ENCODE measurements at places on chromosomes 3 and 15.

- DNase-seq: no peak
These were observed 4.1 kb upstream of the GCSAM start for GRCh38 chr3:112136959-112137693.

DNA sequence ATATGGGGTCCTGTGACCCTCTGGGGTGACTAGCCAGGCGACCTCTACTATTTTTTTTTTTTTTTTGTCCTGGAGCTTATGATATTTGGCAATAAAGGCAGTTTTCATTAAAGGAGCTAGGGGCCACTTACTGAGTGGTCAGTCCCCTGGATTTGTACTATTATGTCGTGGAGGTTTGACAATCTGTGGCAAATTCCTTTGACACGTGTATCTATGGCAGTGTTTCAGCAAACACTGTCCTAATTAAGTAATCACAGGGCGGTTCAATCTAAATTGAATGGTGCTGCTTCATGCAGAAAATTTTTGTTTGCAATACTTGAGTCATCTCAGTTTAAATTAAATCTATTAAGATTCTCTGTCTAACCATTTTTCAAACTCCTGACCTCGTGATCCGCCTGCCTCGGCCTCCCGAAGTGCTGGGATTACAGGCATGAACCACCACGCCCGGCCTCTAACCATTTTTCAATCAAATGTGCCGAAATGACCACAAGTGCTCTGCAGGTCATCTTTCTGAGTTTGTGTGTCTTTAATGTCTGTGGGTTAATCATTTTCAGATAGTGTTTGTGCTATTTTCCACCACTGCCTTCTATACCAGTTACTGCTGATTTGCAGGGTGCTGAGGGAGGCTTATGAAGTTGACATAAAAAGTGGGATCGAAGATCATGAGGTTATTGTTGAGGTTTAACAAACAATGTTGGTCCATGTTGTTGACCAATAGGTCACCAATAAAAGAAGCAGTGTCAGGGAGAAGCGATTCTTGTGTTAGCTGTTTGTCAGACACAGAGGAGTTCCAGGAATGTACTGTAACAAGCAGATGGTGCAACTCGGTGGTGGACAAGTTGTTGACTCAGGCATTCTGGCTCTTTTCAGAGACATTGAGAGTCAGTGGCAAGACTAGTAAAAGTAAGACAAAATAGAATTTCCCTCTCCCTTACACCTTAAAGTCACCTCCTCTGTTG is 18.6 kb upstream of the SLC2A2 start:
- DNase-seq: no peak

- peak; percentile 61 for DNase-seq
These were observed at the start of gene SPESP1 for GRCh38 chr15:68930268-68931022. SPESP1 (plus strand) TSS chr15:68930525; CDS start chr15:68930654, 129 bp downstream.

DNA sequence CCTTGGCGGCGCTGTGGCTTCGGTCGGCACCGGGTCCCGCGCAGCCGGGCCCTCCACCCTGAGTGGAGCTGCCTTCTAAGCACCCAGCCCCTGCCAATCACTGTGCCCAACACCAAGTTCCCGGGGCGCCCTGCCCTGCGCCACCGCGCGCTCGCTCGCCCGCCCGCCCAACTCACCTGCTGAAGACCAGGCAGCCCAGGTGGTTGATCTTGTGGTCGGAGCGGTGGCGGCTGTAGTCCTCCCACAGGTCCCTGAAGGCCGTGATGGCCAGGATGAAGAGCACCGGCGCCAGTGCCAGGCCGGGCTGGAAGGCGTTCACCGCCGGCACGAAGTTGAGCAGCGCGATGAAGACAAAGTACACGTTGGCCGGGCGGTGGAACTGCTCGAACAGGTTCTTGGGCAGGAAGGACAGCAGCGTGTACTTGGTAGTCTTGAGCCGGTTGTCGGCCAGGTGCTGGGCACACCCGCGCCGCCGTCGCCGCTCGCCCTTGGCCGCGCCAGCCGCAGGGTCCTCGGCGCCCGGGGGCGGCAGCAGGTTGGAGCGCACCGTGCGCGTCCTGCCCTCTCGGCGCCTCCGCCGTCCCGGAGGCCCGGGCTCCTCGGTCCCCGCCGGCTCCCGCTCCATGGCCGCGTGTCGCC is 536 bp downstream of the ATP10A start:
- DNase-seq: no peak

GRCh38 chr3:28907616-28908015 is 373.3 kb upstream of the RBMS3 start:
- DNase-seq: no peak
